ENCODE measurements at places on chromosomes 5 and 9. TPM values are rescaled to one million over a fixed set of nuclear protein-coding genes. Genes with fewer than 3 reads are reported as not detected.

The PPP2R2B gene
- 7.0 TPM for total RNA-seq

The ADCY2 gene
- not detected for total RNA-seq

DNA sequence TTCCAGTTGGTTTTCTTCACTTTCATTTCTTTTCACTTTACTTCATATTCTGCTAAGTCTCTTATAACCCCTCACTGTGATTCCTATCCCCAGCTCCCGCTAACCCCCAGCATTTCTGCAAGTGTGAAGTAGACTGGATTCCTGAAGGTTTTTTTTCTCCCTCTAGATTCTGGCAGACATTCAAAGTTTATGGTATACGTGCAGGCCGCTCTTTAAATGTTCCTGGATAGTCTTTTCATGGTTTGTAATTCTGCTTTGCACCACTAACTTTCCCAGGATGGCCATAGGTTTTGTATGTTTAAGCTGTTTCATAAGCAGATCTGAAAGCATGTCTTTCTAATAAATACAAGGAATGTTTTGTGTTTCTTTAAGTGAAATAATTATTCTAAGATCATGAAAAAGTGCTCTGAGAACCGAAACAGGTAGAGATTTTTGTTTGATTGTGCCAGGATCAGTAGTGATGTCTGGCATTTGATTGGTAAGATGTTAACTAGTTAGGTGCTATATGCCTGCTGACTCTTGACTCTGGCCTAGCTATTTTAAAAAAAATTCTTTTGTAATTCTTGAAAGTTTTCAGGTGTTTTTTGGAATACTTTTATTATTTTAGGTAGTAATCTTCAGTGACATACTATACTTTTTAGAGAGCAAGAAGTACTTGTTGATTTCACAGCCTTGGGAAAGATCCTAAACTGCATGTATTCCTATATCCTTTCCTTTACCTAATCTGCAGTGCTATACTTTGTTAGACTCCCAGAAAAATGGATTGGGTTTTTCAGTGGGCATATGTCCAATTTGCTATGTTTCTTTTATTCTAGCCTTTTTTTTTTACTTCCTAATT, 29.7 kb downstream of the CNOT6 start:
- DNase-seq = no peak

The IL17B gene
- total RNA-seq = not detected

DNA sequence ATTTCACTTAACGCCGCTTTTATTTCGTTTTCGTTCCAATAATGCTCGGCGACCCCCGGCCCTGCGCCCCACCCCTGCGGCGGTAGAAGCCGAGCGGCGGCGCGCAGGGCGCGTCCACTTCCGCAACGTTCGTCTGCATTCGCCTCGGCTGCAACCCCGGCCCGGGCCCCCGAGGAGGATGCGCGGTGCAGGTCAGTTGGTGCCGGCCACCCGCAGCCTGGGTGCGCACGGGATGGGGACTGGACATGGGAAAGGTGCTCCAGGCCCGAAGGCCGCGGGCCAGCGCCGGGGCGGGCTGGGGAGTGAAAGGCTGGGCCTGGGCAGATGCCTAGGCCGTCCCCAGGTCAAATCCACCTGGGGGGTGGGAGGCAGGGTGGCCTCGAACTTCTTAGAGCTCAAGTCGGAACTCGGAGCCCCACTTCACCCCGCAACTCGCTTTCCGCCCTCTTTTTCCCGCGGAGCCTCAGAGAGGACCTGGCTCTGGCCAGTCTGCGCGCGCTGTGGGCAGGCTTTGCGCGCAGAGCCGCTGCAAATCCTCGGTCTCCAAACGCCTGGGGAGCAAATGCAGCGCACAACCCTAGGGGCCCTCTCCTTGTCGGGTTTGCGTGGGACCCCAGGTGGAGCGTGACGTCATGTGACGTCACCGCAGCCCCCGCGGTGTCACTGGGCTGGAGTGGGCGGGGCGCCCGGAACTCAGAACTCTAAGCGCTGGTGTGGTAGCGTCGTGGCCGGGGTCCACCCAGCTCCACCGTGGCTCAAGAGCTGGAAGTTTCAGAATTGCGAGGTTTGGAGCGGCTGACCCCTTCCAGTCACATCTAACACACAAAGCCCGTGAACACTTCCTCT, 3.3 kb downstream of the TLX3 start:
- no peak for DNase-seq

GRCh38 chr5:123036391-123037103, at the start of gene PPIC:
Gene PPIC, minus strand, starts transcription at chr5:123036725. Its CDS starts 100 bp downstream, at chr5:123036625.
- DNase-seq = no peak

The PCDHB11 gene
- not detected for total RNA-seq

DNA sequence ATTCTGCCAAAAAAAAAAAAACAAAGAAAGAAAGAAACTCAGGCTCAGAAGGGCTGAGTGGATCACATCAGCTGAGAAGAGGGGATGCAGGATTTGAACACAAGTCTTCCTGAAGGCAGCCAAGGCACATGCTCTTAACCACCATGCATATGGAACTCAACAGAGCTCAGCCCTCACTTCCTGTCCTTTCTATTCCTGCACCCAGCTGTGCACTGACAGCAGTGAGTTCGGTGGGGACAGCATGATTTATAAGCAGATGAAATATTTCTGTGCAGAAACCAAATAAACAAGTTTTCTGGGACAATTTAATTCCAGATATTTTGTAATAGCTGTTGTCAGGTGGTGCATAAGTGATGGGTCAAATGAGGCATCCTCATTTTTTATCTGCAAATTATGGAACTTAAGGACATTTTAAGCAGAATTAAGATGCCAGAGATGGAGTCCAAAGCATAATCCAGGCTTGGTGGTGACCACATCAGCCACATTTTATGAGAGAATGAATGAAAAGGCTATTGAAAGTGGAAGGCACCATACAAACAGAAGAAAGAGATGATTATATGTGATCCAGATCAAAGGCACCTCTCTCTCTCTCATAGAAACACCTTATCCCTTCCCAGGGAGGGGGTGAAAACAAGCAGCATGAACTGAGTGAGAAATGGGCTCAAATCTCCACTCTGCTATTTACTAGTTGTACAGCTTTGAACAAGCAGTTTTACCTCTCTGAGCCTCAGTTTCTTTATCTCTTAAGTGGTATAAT, 303.6 kb upstream of the MSX2 start:
- DNase-seq = no peak

DNA sequence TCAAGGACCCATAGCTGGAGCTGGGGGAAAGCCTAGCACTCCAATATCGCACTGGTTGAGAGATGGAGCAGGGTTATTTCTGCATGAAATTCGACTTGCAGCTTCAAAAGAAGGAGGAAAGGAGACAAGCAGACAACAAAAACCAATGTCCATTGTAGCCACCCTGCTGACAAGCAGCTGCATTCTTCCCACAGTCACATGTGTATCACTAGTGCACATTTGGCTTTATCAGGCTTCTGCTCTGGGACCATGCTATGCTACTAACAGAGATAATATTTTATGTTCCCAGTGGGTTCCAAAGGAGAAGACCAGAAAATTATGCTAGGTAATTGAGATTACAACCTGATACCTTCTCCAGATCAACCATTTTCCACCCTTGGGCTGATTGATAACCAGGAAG, 59.7 kb downstream of the MFAP3 start:
- DNase-seq = no peak

Data from CD8-positive, alpha-beta T cell (primary cell).